ENCODE measurements at places on chromosomes 5 and 9.

GRCh38 chr9:88106492-88106891 lies 31.8 kb downstream of the SPATA31C2 start:
- DNase-seq: peak; percentile 45

DNA sequence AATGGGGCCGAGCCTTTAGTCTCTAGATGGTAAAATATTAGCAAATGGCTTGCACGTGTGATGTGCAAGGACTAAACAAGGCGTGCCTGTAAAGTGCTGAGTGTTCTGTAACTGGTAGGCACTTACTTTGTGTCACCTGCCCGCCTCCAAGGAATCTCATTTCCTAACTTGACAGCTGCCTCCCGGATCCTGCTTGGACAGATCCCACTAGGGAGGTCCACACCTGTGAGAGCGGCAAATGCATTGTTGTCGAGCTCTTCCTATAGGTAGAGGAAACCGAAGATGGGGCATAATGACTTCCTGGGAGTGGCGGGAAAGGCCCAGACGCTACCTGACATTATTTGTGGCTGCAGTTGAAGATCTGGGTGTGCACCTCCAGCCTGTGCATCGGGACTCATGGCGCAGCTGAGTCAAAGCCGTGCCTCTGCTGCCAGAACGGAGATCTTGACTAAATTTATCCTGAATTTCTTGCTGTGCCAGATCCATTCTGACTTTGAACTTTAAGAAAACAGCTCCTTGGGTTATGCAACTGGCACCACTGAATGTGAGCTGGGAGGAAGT lies 79.8 kb downstream of the TENT4A start:
- DNase-seq: no peak

DNA sequence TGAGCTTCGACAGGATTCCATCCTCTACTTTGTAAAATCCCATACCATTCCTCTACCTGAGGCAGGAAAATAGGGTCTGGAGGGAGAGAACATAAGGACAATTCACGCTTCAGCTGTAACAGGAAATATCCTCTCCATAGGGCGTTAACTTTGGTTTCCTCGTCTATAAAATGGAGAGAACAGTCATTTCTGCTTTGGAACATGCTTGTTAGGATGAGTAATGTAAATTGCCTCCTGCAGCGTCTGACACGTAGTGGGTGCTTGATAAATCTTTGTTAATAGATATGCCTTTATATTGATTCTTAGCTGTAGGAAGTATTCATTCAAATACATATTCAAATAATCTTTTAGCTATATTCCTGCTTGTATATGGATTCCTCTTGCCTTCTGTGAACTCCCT lies 711 bp upstream of the SUB1 start:
- no peak for DNase-seq

DNA sequence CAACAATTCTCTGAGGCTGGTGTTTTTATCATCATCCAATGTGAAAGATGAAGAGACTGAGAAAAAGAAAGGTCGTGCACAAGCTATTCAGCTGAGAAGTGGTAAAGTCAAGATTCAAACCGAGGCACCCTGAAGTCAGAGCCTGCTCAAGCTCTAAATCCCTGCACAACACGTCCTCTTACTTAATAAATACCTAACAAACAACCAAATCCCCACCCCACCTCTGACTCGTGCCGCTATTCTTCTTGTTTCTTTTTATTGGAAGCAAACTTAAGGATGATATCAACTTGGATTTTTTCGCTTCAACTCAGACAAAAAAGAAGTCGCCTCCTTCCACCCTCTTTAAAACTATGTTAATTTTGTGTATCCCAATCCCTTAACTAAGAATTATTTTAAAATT lies 140.2 kb downstream of the CEP120 start:
- DNase-seq: no peak

DNA sequence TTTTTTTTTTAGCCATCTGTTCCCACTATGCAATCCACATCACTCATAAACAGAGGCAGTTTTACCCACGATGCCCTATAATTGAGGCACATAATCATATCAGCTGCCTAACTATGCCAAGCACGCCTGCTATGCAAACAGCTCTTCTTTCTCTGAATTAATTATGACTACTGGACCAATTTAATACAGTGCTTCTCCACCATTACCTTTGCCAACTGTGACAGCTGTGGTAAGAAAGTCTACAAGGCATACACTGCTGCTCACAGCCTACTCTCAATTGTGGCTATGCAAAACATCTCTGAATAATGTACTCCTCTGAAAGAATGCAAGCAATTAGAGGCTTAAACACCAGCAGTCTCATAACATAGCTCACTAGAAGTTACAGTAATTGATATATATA lies 97.1 kb downstream of the DTWD2 start:
- peak; percentile 58 for DNase-seq

DNA sequence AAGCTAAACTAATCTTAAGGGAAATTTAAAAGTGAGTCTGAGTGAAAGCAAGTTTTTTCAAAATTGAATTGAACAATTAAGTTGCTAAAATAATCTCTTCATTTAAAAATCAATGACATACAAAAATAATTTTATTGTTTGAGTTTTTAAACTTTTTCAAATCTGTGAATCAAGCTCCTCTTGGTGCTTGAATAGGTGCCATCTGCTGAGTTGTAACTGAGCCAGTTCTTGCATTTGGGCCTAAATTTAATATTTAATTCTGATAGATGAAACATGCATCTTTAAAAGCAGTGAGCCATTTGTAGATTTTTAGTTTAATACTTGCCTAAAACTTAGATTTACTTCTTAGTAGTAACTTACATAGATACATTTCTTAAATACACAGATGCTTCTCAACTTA lies 31.8 kb downstream of the SPATA31D1 start:
- DNase-seq: no peak

DNA sequence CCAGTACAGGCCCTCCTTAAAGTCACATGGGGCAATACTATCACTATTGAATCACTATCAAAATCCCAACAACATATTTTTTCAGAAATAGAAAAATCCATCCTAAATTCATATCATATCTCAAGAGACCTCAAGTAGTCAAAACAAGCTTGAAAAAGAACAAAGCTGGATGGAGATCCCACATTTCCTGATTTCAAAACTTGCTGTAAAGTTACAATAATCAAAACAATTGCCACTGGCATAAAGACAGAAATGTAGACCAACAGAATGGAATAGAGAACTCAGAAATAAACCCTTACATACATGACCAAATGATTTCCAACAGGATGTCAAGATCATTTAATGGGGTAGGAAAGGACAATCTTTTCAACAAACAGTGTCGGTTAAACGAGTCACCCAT lies 41.3 kb upstream of the CDKN2AIPNL start:
- no peak for DNase-seq

GRCh38 chr5:173101245-173101644 lies 43.1 kb upstream of the BNIP1 start:
- no peak for DNase-seq

DNA sequence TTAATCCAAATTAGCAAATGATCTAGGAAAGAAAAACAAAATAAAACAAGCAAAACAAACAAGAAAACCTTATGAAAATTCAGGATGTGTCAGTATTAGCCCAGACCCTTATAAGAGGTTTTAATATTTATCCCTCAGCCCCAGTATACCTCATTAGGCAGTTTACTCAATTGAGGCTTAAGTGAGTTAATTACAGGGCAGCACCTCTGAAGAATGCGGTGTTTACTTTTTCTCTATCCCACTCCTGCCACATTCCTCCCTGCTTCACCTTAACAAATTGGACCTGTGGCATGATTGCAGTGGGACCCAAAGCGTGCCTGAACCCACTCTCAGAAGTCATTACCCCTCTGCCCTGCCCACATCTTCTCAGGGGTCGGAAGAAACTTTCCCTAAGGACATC lies 67.1 kb downstream of the SIL1 start:
- no peak for DNase-seq

GRCh38 chr9:77968506-77968905 lies 63.1 kb downstream of the GNAQ start:
- no peak for DNase-seq

GRCh38 chr5:169350759-169351240 lies 49.9 kb upstream of the SLIT3 start:
- peak; percentile 32 for DNase-seq

- no peak for DNase-seq
Observed at GRCh38 chr9:27785714-27786100, 212.4 kb upstream of the C9orf72 start.

- DNase-seq: no peak
Observed at GRCh38 chr9:90975781-90976538, 174.3 kb downstream of the SYK start.

GRCh38 chr5:113384782-113385285 lies 50.0 kb downstream of the TSSK1B start:
- no peak for DNase-seq

GRCh38 chr5:161544350-161544765 lies 2.2 kb downstream of the GABRB2 start:
- peak; percentile 77 for DNase-seq

GRCh38 chr5:76537073-76537543 lies 86.1 kb downstream of the F2RL2 start:
- no peak for DNase-seq

- no peak for DNase-seq
Observed at GRCh38 chr9:133463864-133464615, 4.3 kb downstream of the CACFD1 start.

DNA sequence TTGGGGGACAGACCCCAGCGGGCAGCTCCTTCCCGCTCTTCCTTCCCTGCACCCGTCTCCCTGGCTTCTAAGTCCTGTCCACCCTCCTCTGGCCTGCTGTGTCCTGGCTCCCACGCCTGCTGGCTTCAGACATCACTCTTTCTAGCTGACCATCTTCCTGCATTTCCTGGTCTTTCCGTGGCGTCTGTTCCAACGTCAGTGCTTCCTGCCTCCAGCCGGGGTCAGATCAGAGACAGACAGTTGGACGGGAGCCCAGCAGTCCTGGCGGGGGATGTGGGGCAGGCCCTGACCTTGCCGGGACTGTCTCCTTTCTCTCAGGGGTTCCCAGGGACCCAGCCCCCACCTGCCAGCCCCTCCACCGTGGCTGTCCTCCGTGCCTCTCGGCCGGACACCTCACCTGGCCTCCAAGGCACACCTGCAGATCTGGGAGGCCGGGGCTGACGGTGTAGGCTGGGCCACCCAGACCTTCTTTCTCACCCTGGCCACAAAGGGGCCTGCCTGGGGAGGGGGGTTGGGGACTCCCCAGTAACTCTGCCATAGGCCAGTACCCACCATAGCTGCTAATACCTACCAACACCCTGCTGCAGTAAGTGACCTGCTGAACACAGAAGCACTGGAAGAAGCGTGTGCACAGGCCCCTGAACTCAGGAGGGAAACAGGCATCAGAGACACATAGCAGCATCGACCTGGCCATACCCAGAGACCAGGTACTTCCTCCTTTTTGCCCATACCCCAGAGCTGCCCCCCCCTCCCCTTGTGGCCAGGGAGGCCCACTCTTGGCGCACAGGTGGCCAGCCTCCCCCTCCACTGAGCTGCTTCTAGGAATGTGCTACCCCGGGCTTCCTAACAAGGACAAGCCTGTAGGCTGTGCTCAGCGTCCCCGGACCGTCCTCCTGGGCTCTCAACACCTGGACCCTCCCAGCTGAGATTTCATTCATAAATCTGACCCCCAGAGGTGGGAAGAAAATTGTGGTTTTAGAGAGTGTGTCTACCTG lies 5.1 kb downstream of the NRARP start:
- DNase-seq: no peak

DNA sequence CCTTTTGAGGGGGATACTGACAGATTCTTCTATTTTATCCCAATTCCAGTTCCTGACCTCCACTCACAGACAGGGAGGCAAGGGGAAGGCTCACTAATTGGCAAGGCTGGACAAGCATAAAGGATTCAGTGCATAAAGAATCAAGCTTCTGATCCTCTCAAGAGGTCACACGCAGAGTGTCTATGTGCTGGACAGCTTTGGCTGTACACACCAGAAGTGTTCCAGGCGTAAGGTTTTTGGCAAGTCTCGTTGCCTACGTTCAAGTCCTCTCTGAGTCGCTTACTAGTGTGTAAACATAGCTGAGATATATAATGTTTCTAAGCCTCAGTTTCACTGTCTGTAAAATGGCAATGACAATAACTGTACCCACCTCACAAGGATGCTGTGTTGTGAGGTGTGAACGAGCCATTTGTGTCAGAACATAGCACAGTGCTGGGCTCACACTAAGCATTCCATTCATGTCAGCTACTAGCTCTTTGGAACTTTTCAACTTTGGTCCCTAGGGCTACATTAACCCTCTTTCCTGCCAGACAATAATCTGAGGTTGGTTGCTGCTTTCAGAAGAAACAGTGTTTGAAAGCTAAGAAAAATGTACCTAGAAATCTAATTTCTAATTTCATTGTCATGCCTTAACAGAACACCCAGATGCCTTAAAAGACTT lies 52.1 kb downstream of the PALM2AKAP2 start:
- peak; percentile 8 for DNase-seq

- DNase-seq: no peak
Observed at GRCh38 chr5:136466041-136466415, 100.7 kb upstream of the TRPC7 start.

Data from eye (tissue), 1 donor.